ENCODE measurements at places on chromosomes 2 and 18.

DNA sequence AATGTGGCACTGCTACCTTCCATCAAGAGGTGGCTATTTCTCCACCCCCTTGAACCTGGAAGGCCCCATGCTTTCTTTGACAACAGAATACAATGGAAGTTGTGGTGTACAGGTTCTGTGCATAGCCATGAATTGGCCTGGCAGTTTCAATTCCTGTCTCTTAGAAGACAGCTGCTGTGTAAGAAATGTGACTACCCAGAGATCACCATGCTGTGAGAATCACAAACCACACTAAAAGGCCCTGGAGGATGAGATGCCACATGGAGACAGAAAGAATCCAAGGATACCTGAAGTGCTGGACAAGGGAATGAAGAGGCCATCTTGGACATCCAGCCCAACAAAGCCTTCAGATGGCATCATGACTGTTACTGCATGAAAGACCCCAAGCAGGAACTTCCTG is 47.7 kb upstream of the EHBP1 start:
- no peak for DNase-seq
- H3K4me1 ChIP-seq: peaks cover 4% of the 10 kb centered on the region
- H3K36me3 ChIP-seq: no peaks in the 10 kb centered on the region
- H3K4me3 ChIP-seq: no peak overlapping the region

GRCh38 chr18:14959550-14959949 is 211.6 kb downstream of the ANKRD30B start:
- no peak overlapping the region for H3K27ac ChIP-seq
- no peaks in the 10 kb centered on the region for H3K27me3 ChIP-seq
- H3K4me3 ChIP-seq: no peak overlapping the region
- no peaks in the 10 kb centered on the region for H3K36me3 ChIP-seq
- H3K4me1 ChIP-seq: no peaks in the 10 kb centered on the region

DNA sequence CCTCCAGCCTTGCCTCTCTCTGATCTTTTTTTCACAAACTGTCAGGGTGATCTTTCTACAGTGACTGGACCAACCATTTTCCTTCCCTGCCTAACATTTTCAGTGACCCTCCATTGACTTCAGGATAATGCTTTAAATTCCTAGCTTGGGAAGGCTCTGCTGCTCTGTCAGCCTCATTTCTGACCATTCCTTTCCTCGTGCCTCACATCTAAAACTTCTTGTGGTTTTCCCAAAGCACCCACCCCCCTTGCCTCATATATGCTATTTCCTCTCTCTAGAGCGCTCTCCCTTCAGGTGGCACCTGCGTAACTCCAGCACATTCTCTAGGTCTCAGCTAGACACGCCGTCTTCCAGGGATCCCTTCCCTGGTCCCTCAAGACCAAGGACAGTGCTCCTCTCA is 37.2 kb downstream of the DRC1 start:
- H3K27me3 ChIP-seq: no peaks in the 10 kb centered on the region
- H3K36me3 ChIP-seq: no peaks in the 10 kb centered on the region
- no peak overlapping the region for H3K4me3 ChIP-seq
- H3K27ac ChIP-seq: no peak overlapping the region
- DNase-seq: no peak

DNA sequence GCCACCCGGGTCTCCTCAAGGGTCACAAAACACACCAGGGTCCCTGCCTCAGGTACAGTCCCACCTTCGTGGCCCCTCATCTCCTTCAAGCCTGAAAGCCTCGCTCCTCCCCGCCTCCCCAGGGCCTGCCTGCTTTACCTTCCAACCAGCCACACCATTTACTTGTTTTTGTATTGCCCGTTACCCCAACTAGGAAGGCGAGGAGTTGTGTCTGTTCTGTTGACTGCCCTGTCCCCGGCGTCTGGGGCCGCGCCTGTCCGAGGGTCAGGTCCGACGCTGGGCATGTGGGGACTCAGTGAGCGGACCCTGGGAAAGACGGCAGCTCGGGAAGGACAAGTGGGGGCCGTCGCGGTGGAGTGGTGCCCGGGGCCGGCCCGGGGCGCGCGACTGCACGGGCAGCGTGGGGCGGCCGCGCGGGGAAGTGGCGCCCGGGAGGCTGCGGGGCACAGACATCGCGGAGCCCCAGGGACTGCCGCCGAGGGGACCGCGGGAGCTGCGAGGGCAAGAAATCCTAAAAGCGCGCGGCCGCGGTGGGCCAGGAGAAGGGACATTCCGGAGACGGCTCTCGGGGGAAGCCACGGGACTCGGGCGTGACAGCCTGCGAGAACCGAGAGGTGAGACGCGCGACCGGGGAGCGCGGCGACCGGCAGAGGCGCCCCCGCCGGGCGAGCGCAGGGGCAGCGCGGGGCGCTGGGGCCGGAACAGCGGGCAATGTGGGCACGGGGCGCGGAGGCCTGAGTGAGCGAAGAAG is 797 bp upstream of the GRHL1 start:
- peaks cover 31% of the 10 kb centered on the region for H3K4me1 ChIP-seq
- no peaks in the 10 kb centered on the region for H3K27me3 ChIP-seq
- H3K4me3 ChIP-seq: peak overlapping the region; percentile 43
- no peak for DNase-seq
- H3K36me3 ChIP-seq: no peaks in the 10 kb centered on the region

- no peaks in the 10 kb centered on the region for H3K36me3 ChIP-seq
- H3K4me1 ChIP-seq: peaks cover 6% of the 10 kb centered on the region
- no peak for DNase-seq
- H3K4me3 ChIP-seq: no peak overlapping the region
- no peaks in the 10 kb centered on the region for H3K27me3 ChIP-seq
- no peak overlapping the region for H3K27ac ChIP-seq
These were observed 34.7 kb downstream of the SPTBN1 start for GRCh38 chr2:54490863-54491262.

DNA sequence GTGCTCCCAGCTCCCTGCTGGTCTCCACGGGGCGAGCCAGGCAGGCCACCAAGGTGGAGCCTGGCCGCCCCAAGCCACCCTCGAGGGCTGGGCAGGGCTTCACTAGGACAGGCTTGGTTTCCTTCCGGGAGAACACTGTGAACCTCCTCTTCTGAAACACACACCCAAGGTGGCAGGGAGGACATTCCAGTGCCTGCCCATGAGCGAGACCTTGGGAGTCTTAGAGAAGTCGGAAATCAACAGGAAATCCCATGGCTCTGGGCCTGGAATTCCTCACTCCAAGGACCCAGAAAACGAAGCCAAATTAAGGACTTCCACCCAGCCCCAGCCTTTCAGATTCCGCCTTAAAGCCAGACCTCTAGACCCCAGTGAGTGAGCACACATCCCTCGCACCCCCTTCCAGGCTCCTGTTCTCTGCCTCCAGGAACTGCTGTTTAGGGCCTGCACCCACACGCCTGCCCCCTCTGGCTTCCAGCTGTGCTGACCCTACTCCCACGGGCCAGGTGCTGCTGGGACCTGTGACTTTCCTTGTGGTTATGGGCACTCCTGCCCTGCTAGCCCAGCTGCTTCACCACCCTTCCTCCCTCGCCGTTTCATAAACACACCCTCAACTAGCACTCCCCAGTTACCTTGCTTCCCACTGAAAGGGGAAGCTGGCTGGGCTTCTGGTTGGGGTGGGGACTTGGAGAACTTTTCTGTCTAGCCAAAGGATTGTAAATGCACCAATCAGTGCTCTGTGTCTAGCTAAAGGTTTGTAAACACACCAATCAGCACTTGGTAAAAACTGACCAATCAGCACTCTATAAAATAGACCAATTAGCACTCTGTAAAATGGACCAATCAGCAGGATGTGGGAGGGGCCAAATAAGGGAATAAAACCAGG is 13.7 kb downstream of the GPR17 start:
- DNase-seq: no peak
- no peaks in the 10 kb centered on the region for H3K36me3 ChIP-seq
- no peaks in the 10 kb centered on the region for H3K27me3 ChIP-seq
- H3K4me3 ChIP-seq: no peak overlapping the region

DNA sequence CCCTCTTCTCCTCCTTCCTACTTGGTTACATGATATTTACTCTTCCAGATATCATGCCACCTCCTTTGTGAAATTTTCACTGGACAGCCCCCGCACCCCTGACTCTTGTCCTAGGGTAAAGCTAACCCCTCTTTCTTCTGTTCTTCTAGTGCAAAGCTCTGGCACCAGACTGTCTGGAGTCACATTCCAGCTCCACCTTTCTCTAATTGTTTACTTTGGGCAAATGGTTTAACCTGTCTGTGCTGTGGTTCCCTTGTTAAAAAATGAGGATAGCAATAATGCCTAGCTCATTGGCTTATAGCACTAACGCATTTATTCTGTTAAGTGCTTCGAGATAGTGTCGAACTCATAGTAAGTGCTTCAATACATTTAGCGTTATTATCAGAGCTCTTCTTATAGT is 306.2 kb downstream of the ALK start:
- DNase-seq: no peak
- H3K27ac ChIP-seq: no peak overlapping the region
- H3K4me3 ChIP-seq: no peak overlapping the region

- no peak overlapping the region for H3K4me3 ChIP-seq
- H3K4me1 ChIP-seq: peaks cover 17% of the 10 kb centered on the region
- H3K27ac ChIP-seq: no peak overlapping the region
These were observed 5.2 kb downstream of the GNLY start for GRCh38 chr2:85699325-85699724.

DNA sequence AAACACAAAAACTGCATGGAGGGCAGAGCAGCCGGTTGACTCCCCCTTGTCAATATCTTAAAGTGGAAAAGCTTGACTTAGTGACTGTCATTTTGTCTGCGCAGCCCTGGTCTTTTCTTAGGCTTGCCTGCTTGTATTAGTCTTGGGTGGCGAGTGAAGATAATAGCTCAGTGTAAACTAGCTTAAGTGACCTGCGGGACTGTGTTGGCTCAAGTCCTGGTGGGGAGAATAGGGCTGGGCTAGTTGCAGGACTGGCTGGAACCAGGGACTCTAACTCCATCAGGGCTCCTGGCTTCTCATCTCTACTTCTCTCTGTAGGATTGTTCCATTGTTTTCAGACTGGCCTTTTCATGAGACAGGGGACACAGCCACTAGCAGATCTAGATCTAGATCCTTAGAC is 8.1 kb upstream of the ATG16L1 start:
- H3K36me3 ChIP-seq: no peaks in the 10 kb centered on the region
- DNase-seq: no peak
- H3K4me3 ChIP-seq: no peak overlapping the region
- no peak overlapping the region for H3K27ac ChIP-seq
- peaks cover 30% of the 10 kb centered on the region for H3K4me1 ChIP-seq
- no peaks in the 10 kb centered on the region for H3K27me3 ChIP-seq

DNA sequence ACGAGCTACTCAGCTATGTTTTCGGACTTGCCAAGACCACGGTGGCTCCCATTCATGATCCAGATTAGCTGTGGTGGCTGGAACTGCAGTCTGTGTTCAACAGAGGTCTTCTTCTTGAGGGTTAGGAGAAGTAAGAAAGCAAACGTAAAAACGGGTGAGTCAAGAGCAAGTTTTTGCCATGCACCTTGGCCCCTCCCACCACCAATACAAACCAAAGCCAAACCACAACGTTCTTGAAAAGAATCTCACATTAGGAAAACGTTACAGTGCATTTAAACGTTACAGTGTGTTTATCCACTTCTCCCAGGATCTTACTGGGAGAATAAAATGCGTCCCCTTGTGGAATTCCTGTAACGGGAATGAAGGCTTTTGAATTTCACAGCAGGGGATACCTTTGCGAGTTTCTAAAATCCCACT is 725 bp downstream of the FBXO48 start:
- no peaks in the 10 kb centered on the region for H3K27me3 ChIP-seq
- peak overlapping the region; percentile 82 for H3K4me3 ChIP-seq
- 0 out of 2 replicates have a peak overlapping the region, but pooled peaks have one; percentile 3 for H3K27ac ChIP-seq
- no peak for DNase-seq
- no peaks in the 10 kb centered on the region for H3K36me3 ChIP-seq
- H3K4me1 ChIP-seq: peaks cover 18% of the 10 kb centered on the region

- H3K27me3 ChIP-seq: no peaks in the 10 kb centered on the region
- DNase-seq: peak; percentile 31
- no peaks in the 10 kb centered on the region for H3K4me1 ChIP-seq
- no peaks in the 10 kb centered on the region for H3K36me3 ChIP-seq
- H3K27ac ChIP-seq: no peak overlapping the region
- no peak overlapping the region for H3K4me3 ChIP-seq
These were observed 555.0 kb upstream of the TMEFF2 start for GRCh38 chr2:192749611-192750200.

DNA sequence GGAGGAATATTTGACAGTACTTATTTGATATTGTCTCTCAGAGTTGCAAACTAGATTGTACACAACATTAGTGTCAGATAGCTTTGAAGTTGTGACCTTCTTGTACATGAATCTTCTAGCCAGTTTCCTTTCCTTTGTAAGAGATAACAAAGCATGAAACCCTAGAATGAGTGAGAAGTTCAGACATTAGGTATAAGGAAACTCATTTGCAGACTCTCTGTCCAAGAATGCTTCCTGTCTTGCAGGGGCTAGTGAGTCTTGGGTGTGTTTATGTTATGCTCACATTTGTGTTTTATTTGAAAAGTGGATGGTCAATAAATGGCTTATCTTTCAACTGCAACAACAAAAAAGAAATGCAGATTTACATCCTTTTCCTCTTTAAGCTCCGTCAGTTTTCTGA is 1.4 kb downstream of the BOD1L2 start:
- peaks cover 21% of the 10 kb centered on the region for H3K27me3 ChIP-seq
- H3K27ac ChIP-seq: no peak overlapping the region
- no peaks in the 10 kb centered on the region for H3K4me1 ChIP-seq
- H3K36me3 ChIP-seq: no peaks in the 10 kb centered on the region
- H3K4me3 ChIP-seq: no peak overlapping the region
- DNase-seq: no peak

GRCh38 chr2:153890576-153890975 is 18.9 kb downstream of the GALNT13 start:
- H3K4me3 ChIP-seq: no peak overlapping the region
- H3K27me3 ChIP-seq: no peaks in the 10 kb centered on the region
- no peaks in the 10 kb centered on the region for H3K36me3 ChIP-seq
- no peak for DNase-seq
- no peaks in the 10 kb centered on the region for H3K4me1 ChIP-seq

DNA sequence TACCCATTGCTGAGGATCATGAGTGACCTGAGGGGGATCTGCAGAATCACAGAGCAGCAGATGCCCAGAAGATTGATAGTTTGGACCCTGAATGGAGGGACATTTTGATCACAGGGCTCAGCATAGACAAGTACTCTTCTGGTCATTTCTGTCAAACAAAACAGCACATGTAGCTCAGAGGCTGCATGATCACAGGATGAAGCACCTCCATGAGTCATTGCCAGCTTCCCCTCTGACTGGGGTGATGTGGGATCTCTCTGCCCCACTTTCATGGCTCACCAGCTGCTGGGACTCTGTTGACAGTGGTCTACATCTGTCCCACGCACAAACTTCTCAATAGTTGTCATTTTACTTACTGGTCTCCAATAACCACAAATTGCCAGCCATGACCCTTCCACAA is 264.1 kb downstream of the RPIA start:
- no peak overlapping the region for H3K27ac ChIP-seq
- H3K4me3 ChIP-seq: no peak overlapping the region
- no peak for DNase-seq
- H3K4me1 ChIP-seq: no peaks in the 10 kb centered on the region
- H3K27me3 ChIP-seq: peaks cover 37% of the 10 kb centered on the region

GRCh38 chr2:37489041-37489456 is 144.6 kb downstream of the QPCT start:
- H3K36me3 ChIP-seq: no peaks in the 10 kb centered on the region
- no peaks in the 10 kb centered on the region for H3K4me1 ChIP-seq
- no peak overlapping the region for H3K27ac ChIP-seq
- no peak overlapping the region for H3K4me3 ChIP-seq

Data from HCT116 (cell line).